Airway epithelial cell (primary cell): ENCODE measurements at places on chromosomes 6 and 20. TPM values are rescaled to one million over a fixed set of nuclear protein-coding genes. Genes with fewer than 3 reads are reported as not detected.

The CST9 gene
- not detected in 2 replicates for total RNA-seq

The ASIP gene
- not detected in 2 replicates for total RNA-seq

The NUS1 gene
- total RNA-seq, result 14.8 and 18.9 TPM in 2 replicates

The KIAA0408 gene
- total RNA-seq, result 0.28 TPM in 1 of 2 replicates, not detected in the other

The PNLDC1 gene
- total RNA-seq, result 0.14 TPM in 2 replicates

The CLIC5 gene
- not detected in 2 replicates for total RNA-seq
